ENCODE measurements at places on chromosomes 2 and 18.

- peak; percentile 18 for DNase-seq
These were observed 181.7 kb upstream of the VRK2 start for GRCh38 chr2:57864926-57865325.

DNA sequence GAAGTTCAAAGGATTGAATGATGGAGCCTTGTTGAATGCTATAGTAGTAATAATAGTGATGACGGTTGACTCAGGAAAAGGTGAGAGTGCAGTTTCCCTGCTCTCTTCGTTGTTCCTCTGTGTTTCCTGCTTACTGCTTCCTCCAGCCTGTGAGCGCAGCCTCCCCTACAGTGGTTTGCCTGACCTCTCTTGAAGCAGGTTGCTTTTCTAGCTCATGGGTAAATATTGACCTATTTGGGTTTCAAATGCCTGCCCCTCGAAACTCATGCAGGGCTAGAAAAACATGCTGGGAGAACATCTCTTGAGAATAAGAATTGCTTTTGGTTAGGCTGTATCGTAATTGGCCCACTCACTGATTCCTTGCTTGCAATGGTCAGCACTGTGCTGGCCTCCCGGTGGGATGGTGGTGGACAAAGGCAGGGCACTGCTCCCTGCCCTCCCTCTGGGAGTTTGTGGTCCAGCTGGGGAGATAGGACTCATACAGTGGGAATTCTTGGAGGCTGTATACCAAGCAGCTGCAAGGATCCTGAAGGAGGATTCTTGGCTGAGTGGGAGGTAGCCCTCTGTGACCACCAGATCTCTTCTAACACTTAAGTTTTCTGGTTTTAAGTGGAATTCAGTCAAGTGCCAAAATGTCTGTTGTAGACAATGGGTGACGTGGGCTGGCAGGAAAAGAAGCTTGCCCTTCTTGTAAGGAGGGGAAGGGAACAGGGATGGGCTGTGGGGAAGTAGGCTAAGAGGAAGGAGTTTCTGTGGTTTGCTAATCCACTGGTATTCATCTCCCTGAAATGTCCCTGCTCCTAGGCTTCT is 5.4 kb upstream of the RNF181 start:
- DNase-seq = peak; percentile 74

- no peak for DNase-seq
These were observed 42.2 kb downstream of the KLHL14 start for GRCh38 chr18:32730620-32731091.

- DNase-seq = no peak
These were observed 55.3 kb downstream of the VWA3B start for GRCh38 chr2:98142106-98142791.

DNA sequence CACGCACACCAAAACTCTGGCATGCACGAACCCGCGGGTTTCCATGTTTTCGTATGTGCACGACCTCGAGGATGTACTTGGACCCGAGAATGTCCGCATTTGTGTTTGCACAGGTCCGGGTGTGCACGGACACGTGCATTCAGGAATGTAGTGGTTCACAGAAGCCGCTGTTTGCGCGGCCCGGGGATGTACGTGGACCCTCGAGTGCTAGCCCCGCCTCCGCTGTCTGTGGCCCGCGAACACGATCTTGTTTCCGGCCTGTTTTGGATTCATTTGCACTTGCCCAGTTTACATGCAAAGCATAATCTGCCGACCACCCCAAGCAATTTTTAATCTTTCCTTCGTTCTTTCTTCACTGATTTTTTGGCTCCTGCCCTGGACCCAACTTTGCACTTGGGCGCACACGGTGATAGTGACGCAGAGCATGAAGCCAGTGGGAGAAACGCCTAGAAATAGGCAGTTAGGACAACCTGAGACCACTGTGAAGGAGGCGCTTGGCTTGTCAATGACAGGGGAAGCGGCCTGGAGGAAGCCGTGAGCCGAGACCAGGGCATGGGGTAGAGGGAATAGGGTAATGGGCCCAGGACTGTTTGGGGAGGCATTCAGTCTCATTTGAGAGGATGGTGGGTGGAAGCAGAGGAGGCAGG is 45.4 kb upstream of the PTMA start:
- DNase-seq = no peak

- no peak for DNase-seq
These were observed 160.8 kb downstream of the PHLPP1 start for GRCh38 chr18:62876111-62876510.

Measured in HCEC 1CT (cell line).